ENCODE measurements at places on chromosomes 6 and 20.

- H3K4me3 ChIP-seq: no peak overlapping the region
- no peaks in the 10 kb centered on the region for H3K27me3 ChIP-seq
- no peaks in the 10 kb centered on the region for H3K36me3 ChIP-seq
- H3K27ac ChIP-seq: no peak overlapping the region
Measured at GRCh38 chr6:19354181-19354580, 483.0 kb upstream of the ID4 start.

- H3K4me1 ChIP-seq: peaks cover 8% of the 10 kb centered on the region
- no peak for DNase-seq
- H3K36me3 ChIP-seq: no peaks in the 10 kb centered on the region
- peaks cover 2% of the 10 kb centered on the region for H3K27me3 ChIP-seq
- H3K27ac ChIP-seq: no peak overlapping the region
- no peak overlapping the region for H3K4me3 ChIP-seq
Measured at GRCh38 chr20:54654450-54654849, 179.1 kb downstream of the DOK5 start.

DNA sequence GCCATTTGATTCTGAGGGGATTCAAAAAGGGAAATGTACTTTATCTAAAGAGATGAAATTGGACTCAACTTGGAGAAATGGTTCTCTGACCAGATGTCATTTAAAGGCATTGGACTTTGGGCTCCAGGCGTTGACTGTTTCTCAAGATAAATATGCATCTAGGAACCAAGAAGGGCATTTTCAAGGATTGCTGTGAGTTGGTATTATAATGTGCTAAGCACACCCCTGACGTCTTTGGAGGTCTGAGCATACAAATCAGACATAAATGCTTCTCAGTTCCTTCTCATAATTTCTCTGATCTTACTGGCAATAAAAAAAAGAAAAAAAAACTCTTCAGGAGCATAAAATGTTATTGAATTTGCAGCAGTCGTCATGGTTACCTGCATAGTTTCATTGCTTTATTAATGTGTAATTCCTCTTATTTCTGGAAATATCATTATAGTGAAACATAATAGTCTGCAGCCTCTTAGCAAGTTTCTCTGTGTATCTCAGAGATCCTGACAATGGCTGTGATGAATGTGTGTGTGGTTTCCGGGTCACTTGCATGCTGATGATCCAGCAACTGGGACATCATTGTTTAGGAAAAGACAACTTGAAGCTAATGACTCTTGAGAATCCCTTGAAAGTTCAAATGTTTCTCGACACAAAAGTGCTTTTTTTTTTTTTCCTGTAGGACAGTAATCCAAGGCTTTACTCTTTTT lies 136.0 kb downstream of the AIG1 start:
- peaks cover 14% of the 10 kb centered on the region for H3K4me1 ChIP-seq
- no peaks in the 10 kb centered on the region for H3K27me3 ChIP-seq
- H3K4me3 ChIP-seq: no peak overlapping the region
- H3K27ac ChIP-seq: no peak overlapping the region

DNA sequence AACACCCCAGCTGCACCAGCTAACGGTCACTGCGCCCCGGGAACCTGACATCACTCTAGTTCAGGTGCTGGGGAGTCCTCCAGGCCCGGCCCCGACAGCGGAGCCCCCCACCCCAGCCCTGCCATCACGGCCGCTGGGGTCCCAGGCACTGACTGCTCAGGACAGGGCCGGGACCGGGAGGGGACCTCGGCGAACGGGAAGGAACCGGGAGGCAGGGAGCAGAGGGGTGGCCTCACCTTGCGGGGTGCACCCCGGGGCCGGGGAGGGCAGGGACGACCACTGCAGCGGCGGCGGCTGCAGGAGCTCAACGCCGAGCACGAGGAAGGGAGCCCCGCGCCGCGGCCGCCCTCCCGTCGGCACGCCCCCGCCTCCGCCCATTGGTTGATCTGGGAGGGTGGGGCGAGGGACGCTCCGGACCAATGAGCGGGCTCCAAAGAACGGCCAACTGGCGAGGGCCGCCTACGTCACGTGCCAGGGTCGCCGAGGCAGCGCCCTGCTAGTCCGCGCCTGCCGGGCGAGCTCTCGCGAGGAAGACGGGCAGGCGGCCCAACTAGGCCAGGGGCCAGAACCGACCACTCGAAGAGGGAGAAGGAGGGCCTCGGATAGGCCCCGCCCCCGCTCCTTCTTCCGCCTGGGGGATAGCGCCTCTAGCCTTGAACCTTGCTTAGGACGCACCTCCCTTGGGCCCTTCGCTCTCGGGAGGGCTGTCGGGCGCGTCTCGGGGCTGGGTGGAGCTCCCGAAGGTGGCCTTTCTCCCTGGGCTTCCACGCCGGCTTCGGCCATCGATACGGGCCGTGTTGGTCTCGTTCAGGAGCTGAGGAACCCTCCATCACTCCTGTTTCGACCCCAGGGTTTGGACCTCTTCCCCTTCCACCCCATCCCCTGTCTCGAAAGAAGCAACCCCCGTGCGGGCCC lies at the start of gene ADISSP:
ADISSP (minus strand) TSS at position 327 of the 915 bp plus-strand sequence. CDS start 7,653 bp downstream, outside the sequence.
- peaks cover 23% of the 10 kb centered on the region for H3K4me1 ChIP-seq
- DNase-seq: peak; percentile 99
- H3K36me3 ChIP-seq: no peaks in the 10 kb centered on the region
- H3K27me3 ChIP-seq: peaks cover 4% of the 10 kb centered on the region
- H3K27ac ChIP-seq: peak within 1 kb of the TSS; percentile 91

DNA sequence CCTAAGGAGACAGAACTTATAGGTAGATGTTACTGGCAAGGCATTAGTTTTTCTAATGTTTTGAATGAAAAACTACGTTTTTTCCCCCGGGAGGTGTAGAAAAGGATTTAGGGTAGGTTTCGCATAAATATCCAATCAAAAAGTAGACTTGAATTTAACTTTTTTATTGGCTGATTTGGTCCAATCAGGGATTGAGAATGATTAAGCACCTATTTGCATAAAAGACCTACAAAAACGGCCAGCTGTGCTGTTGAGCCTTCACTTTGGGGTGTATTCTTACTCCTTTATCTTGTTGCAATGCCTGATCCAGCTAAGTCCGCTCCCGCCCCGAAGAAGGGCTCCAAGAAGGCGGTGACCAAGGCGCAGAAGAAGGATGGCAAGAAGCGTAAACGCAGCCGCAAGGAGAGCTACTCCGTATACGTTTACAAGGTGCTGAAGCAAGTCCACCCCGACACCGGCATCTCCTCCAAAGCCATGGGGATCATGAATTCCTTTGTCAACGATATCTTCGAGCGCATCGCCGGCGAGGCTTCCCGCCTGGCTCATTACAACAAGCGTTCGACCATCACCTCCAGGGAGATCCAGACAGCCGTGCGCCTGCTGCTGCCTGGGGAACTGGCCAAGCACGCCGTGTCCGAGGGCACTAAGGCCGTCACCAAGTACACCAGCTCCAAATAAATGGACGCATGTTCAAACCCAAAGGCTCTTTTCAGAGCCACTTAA lies 113.5 kb upstream of the BTN3A2 start:
- DNase-seq: no peak
- no peaks in the 10 kb centered on the region for H3K27me3 ChIP-seq
- peak overlapping the region; percentile 95 for H3K4me3 ChIP-seq
- H3K27ac ChIP-seq: peak overlapping the region; percentile 98
- H3K36me3 ChIP-seq: peaks cover 4% of the 10 kb centered on the region

- no peak for DNase-seq
- no peaks in the 10 kb centered on the region for H3K27me3 ChIP-seq
- H3K36me3 ChIP-seq: peaks cover 62% of the 10 kb centered on the region
- H3K4me3 ChIP-seq: no peak overlapping the region
- peak overlapping the region; percentile 12 for H3K27ac ChIP-seq
Measured at GRCh38 chr6:4041480-4041879, 37.5 kb downstream of the FAM217A start.

GRCh38 chr6:119078376-119079282 lies at the start of gene FAM184A:
FAM184A (minus strand) TSS chr6:119078664; CDS start chr6:119078299, 365 bp downstream.
- DNase-seq: peak; percentile 86
- peak within 1 kb of the TSS; percentile 91 for H3K27ac ChIP-seq
- H3K27me3 ChIP-seq: peaks cover 39% of the 10 kb centered on the region

DNA sequence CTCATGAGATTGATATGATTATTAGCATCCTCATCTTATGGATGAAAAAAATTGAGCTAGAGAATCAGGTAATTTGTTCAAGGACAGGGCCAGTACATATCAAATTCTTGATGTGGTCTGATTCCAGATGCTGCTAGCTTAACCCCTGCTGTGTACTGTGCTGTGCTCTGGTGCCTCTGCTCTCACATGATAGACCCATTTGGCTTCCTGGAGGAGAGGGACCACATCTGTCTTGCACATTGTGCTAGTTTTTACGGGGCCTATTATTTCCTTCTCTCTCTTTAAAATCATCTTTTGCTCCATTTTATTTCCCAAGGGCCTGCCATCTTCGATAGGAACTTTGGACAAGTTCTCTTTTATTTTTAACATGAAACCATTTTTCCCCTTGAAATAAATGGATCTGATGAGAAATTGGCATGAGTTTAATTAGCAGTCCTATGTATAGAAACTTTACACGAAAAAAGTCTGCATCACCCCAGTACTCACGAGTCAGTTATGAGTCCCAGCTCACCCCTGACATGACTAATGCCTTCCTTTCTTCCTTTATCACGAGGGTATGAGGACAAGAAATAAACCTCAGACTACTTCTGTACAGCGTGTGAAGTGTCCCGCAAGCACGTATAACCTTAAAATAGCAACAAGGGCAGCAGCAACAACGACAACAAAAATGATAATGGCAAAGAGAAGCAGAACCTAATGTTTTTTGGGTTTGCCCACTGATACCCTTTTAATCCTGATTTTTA lies 26.5 kb downstream of the CD109 start:
- no peak overlapping the region for H3K27ac ChIP-seq
- peaks cover 8% of the 10 kb centered on the region for H3K4me1 ChIP-seq
- H3K36me3 ChIP-seq: no peaks in the 10 kb centered on the region
- DNase-seq: no peak
- H3K4me3 ChIP-seq: no peak overlapping the region

DNA sequence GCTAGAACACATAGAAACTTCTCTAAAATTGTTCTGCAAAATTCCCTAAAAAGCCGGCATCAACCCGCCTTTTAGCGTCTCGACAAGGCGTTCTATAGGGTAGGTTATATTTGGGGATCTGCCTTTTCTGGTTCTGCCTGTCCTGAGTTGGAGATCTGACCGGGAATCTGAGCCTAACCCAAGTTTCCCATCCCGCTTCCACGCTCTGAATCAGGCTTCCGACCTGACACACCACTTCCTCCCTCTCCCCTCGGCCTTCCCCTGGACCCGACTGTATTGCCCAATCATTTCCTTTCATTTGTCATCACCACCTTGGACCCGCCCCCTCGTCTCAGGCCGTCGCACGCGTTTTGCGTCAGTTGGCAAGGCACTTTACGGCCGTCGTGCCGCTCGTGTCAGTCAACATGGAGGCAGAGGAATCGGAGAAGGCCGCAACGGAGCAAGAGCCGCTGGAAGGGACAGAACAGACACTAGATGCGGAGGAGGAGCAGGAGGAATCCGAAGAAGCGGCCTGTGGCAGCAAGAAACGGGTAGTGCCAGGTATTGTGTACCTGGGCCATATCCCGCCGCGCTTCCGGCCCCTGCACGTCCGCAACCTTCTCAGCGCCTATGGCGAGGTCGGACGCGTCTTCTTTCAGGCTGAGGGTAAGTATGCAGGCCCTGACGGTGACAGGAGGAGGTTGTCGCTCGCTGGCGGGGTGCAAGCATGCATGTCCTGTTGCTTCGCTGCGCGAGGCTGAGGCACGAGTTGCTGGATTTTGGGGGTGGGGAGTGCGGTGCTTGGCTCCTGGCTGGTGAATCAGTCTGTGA lies at the start of gene ABT1:
ABT1 (plus strand) TSS at position 375 of the 810 bp plus-strand sequence; CDS start at position 405, 30 bp downstream.
- peak; percentile 96 for DNase-seq
- no peak within 1 kb of the TSS for H3K4me3 ChIP-seq
- no peak within 1 kb of the TSS for H3K27ac ChIP-seq
- H3K36me3 ChIP-seq: no peaks in the 10 kb centered on the region
- no peaks in the 10 kb centered on the region for H3K4me1 ChIP-seq

DNA sequence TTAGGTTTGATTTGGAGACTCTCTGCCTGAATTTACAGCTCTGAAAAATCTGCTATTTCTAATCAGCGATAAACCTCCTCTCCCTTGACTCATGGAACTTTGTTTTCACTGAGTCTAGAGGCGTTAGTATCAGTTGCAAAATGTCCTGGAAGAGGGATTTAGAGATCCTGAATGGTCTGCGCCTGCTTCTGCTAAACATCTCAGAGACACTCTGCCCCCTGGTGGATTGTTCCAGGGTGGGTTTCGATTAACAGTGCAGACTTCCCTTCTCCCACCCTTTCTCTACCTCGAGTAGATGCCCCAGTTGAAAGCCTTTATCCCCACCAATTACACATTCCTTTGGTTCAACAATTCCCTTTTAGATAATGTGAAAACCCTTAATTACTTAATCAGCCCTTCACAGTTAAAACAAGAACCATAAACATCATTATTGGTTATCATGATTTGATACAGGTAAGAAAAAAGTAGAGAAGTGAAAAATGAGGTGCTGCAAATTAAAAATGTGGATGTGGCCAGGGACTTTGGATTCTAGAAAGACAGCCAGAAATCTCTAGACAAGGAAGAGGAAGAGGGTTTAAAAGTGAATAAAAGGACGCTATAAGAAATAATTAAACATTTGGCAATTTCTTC lies 5.5 kb downstream of the HTR1B start:
- H3K27ac ChIP-seq: no peak overlapping the region
- peak overlapping the region; percentile 4 for H3K4me3 ChIP-seq
- DNase-seq: peak; percentile 70
- peaks cover 45% of the 10 kb centered on the region for H3K27me3 ChIP-seq

DNA sequence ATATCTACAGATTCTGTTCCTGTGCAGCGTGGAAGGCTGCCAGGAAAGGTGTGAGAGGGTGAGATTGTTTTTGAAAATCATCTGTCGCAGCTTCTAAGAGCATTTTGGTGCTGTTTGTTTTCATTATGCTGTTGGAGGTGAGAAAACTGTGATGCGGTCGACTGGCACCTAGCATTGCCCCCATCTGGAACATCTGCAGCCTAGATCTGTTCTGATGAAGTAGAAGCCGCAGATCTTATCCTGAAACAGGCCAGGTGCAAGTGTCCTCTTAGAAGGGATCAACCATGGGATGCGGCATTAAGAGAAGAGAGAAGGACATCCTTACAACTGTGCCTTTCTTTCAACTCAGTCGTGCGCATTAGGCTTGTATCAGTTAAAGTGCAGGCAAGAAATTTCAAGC lies 167.3 kb downstream of the CDH26 start:
- DNase-seq: no peak
- no peaks in the 10 kb centered on the region for H3K4me1 ChIP-seq

DNA sequence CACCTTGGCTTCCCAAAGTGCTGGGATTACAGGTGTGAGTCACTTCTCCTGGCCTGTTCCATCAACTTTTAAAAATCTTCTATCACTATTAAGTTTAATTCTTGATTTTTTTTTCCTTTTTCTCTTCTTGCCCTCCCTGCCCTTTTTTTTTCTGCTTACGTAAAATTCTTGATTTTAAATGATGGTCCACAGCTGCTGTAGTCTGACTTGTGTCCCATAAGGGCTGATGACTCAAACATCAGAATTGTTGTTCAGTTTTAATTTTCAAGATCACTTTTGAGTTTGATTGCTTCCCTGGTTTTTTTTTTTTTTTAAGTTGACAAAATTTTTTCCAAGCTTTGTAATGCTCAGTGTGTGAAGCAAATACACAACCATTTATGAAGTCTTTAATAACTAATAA lies 61.9 kb downstream of the CBFA2T2 start:
- H3K27me3 ChIP-seq: no peaks in the 10 kb centered on the region
- DNase-seq: no peak
- peaks cover 30% of the 10 kb centered on the region for H3K36me3 ChIP-seq
- peak overlapping the region; percentile 12 for H3K27ac ChIP-seq
- H3K4me1 ChIP-seq: peaks cover 30% of the 10 kb centered on the region
